GM12865 (cell line): ENCODE measurements at places on chromosomes 4 and X.

GRCh38 chr4:183147196-183147595 is 48.1 kb downstream of the WWC2 start:
- no peak for DNase-seq

DNA sequence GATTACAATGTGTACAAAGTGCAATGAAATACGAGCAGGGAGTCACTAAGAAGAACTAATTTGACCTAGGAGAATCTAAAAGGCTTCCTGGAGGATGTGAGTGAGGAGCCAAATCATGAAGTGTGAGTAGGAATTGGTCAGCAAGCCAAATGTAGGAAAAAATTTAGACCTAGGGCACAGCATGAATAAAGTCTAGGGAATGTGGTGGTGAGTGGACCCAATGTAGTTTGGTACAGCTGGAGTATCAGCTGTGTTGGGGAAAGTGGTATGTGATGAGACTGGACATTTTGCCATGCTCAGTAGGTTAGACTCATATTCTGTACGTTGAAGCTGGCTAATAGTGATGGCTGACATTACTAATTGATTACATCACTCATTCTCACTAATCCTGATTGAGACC is 191.0 kb downstream of the AFF2 start:
- no peak for DNase-seq

GRCh38 chr4:17787315-17787714 is 5.9 kb upstream of the FAM184B start:
- DNase-seq = no peak

DNA sequence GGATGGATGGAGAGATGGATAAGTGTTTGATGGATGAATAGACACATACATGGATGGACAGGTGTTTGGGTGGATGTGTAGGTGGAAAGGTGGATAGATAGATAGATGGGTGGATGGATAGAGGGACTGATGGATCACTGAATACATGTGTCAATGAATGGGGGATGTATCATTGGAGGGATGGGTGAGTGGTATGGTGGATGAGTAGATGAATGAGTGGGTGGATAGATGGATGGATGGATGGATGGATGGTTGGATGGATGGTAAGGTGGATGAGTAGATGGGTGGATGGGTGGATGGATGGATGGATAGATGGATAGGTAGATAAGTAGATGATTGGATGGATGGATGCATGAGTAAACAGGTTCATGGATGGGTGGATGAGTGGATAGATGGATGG is 41.1 kb upstream of the CD99 start:
- DNase-seq = no peak

DNA sequence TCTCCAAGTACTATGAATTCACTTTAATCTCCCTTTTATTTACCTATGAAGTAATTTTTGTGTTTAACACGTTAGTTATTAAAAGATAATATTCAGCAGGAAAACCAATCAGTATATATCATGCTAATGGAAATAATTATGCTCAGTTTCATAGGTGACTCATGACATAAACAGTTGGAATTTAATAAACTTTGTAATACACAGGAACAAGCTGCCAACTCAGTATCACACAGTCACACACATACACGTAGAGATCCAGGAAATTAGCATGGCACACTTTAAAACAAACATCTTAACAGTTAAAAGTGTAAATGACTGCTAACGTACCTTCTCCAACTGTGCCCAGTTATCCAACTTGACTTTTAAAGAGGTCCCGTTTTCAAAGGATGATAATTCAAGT is 2.3 kb downstream of the SPATA4 start:
- no peak for DNase-seq

GRCh38 chr4:158760866-158761265 is 8.0 kb upstream of the FNIP2 start:
- no peak for DNase-seq

GRCh38 chr4:115515366-115515765 is 401.9 kb upstream of the NDST4 start:
- DNase-seq = peak; percentile 39

DNA sequence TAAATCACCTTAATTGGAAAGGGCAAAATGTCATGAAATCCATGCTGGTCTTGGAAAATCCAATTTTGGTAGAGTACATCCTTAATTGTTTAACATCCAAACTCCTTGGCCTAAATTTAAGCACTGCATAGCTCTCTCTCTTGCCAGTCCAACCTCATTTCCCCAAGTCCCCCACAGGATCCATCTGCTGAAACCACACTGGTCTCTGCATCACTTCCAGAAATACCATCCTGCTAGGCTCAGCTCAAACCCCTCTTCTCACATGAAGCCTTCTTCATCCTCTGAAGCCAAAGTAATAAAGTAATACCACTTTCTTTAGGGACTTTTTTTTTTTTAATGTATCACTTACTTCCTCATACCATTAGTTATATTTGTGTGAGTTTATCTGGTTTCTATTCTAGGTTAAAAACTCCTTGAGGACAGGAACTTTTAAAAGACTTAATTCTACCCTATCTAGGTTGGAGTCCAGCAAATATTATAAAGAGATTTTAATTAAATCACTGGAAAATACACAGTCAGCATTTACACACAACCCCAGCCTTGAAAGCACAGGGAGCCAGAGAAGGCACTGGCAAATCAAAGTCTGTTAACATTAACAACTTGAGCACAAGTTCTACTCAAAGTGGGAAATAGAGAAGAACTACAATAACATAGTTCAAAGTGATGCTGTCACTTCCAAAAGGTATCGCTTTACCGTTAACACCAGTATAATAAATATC is 16.7 kb upstream of the KLF3 start:
- no peak for DNase-seq

GRCh38 chrX:47637546-47638195 is 7.9 kb upstream of the CFP start:
- no peak for DNase-seq

- DNase-seq = no peak
Observed at GRCh38 chr4:1871471-1872021, 353 bp downstream of the NSD2 start.

GRCh38 chrX:31449081-31449480 is 377.2 kb upstream of the FTHL17 start:
- no peak for DNase-seq

DNA sequence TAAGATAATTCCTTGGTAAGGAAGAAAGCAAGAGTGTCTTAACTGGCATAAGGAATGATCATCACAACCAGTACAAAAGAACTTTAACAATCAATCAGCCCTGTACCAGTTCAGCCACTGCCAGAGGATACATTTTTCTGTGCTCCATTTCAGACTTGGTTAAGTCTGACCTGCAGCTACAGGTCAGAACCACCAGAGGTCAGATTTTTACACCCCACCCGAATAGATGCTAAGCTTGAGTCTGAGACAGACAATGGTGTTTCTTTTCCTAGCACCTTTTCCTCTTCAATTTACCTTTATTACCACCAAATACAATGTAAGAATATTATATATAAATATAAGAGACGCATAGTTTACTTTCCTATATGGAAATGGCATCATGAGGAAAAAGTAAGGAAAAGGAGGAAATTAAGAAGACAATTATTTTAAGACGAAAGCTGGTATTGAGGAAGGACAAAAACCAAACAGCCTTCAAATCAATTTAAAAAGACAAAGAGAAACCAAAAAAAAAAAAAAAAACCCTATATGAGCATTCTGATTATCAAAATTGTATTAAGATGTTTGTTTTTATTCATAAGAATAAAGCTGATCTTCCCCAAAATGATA is 215.3 kb upstream of the TTC29 start:
- DNase-seq = peak; percentile 69

GRCh38 chrX:63275127-63275526 is 76.0 kb downstream of the SPIN4 start:
- DNase-seq = peak; percentile 34

- DNase-seq = peak; percentile 21
Observed at GRCh38 chr4:2172161-2172560, 69.8 kb downstream of the HAUS3 start.

GRCh38 chr4:75179510-75179909 is 246.6 kb downstream of the PARM1 start:
- DNase-seq = no peak

DNA sequence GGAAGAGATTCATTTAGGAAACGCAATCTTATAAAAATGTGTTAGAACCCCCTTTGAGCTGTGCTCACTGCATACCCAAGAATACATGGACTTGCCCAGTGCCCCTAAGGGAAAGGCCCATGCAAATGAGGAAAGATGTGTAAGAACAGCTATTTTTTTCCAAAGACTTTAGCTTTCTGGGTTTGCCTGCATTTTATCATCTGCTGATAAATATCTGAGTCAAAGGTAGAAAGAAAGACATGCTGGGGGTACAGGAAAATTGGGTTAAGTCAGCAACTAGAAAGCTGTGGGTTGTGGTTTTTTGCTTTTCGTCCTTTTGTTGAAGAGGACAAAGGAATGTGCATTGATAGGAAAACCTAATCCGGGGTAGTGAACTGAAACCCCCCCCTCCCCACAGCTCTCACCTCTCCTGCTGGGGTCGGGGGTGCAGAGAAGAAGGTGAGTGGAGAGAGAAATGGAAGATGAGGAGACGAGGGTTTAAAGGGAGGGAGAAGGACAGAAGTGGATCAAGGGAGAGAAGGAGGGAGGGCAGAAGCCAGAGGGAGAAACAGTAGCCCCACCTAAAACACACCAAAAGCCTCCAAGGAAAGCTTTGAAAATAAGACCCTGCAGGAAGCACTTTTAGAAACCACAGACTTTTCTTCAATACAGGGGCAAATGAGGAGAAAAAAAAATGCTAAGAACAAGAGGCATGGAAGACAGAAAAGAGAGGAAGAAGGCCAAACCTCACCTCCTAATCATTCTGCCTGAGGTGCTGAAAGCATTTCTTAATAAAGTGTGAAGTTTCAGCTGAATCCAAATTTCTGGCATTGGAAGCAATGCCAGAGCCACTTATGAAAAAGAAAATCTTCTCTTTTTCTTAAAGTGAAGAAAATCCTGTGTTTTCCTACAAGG is 49.3 kb downstream of the KDR start:
- DNase-seq = no peak

DNA sequence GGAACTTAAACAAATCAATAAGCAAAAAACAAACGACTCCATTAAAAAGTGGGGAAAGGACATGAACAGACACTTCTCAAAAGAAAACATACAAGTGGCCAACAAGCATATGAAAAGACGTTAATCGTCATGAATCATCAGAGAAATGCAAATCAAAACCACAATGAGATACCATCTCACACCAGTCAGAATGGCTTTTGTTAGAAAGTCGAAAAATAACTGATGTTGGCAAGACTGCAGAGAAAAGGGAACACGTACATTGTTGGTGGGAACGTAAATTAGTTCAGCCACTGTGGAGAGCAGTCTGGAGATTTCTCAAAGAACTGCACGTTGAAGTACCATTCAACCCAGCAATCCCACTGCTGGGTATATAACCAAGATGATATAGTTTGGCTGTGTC is 23.7 kb downstream of the NEUROG2 start:
- DNase-seq = no peak

GRCh38 chr4:34293459-34293858 is 1950.9 kb downstream of the ARAP2 start:
- DNase-seq = no peak

GRCh38 chrX:125533352-125533751 is 213.7 kb downstream of the TEX13C start:
- DNase-seq = no peak

GRCh38 chrX:11172415-11172814 is 61.3 kb downstream of the HCCS start:
- DNase-seq = no peak

- no peak for DNase-seq
Observed at GRCh38 chrX:110081740-110082139, 78.8 kb downstream of the TMEM164 start.

DNA sequence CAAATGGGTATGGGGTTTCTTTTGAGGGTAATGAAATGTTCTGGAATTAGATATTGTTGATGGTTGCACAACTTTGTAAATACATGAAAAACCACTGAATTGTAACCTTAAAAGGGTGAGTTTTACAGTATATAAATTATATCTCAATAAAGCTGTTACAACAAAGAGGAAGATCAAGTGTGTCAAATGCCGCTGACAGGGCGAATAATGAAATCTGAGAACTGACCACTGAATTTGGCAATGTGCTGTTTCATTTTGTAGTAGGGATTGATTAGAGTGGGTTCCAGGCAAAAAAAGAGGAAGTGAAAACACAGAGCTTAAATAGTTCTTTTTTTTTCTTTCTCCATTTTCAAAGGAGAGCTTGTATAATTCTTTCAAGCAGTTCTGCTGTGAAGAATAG is 161.1 kb upstream of the NAP1L5 start:
- peak; percentile 54 for DNase-seq

DNA sequence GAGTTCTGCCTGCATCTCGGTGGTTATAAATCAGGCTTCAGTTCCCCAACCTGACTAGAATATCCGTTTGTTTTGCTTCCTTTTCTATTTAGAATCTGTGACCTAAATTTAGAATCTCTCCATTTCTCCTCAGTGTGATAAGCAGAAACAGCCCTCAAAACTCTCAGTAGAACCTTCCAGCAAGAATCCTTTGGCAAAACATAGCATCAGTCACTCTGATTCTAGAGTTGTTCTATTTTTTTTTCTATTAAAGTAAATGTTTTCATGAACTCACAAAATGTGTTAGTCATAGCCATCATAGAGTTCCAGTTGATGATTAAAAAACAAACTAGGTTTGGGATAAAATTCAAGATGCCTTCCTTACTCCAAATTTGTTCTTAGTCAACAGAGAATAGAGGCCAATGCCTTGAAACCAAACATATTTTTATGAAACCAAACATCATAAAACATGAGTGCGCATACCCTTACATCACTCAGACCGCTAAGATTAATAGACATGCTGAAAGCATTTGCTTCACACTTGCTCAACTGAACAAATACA is 13.2 kb upstream of the C1QTNF7 start:
- DNase-seq = no peak

DNA sequence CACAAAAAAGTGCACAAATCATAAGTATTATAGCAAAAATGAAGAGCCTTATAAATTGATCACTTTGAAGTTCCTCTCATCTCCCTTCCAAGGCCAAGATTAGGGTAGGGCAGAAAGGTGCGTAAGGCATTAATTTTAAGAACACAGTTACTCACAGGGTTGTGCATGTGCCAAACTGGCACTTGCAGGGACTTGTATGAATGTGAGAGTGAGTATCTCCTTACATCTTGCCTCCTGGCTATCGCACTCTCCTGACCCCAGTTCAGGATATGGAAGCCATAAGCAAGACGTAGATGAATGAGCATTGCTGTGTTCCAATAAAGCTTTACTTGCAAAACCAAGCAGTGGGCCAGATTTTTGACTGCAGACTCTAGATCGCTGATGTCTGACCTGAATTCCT is 510.1 kb upstream of the AADAT start:
- DNase-seq = no peak

DNA sequence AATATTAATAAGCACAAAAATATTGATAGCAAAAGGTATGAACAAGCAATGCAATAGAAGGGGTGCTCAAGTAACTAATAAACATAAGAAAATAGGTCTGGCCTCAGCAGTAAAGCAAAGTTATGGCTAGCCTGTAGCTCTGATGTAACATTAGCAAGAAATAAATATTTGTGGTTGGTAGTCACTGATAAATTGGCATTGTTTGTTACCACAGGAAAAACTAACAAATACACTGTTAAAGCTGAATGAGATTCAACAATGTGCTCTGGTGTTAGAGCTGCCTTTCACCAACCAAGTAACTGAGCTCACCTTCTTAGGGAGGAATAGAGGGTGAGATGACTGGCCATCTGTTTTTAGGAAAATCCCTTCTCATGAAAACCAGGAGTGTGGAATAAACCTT is 71.4 kb downstream of the AREG start:
- DNase-seq = no peak

- no peak for DNase-seq
Observed at GRCh38 chrX:85221361-85221760, 22.2 kb downstream of the SATL1 start.
